ENCODE measurements at places on chromosomes 2 and 18.

GRCh38 chr2:85503168-85503850, 35.7 kb upstream of the MAT2A start:
- DNase-seq, result no peak

DNA sequence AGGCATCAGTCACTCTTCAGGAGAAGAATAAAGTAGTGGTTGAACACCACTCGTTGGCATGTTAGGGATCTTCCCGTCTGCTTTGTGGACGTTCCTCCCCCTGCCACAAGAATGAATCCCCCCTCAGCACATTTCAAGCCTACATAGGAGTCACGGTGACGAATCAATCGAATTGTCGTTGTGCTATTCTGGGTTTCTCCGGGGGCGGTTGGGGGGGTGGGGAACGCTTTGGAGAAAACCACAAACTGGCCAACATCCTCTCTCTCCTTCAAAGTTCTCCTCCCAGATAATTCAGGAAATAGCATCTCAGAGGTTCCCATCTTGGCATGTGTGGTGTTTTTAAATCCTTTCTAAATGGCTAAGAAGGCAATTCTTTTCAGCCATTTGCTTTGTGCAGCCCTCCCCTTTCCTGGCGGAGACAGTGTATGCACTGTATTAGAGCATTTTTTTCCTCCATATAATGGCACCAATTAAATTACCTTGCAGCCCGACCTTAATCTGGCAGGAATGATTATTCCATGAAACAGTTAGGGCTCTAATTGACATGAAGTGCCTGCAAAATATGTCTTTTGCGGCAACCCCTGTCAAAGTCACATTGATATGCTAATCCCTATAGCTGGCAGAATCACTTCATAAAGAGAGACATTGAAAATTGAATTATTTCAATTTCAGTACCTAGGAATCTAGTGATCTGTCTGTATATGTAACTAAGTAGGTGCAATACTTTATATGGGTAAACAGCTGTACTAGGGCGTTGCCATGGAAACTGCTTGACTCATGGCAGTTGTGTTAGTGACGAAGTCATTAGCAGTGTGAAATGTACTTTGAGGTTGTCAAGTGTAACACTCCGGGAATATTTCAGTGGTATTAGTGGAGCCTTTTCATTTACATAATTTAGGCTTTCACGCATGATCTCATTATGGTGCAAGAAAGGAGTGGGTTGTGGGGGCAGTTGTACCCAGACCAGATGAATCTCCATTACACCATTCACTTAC, 323.4 kb upstream of the SLC14A2 start:
- DNase-seq, result no peak

- no peak for DNase-seq
Measured at GRCh38 chr18:48039769-48040215, 109.3 kb upstream of the SMAD2 start.

GRCh38 chr2:3264010-3264744, 113.4 kb downstream of the EIPR1 start:
- DNase-seq, result no peak

GRCh38 chr18:27685807-27686412, 491.0 kb downstream of the CDH2 start:
- DNase-seq, result peak; percentile 40

DNA sequence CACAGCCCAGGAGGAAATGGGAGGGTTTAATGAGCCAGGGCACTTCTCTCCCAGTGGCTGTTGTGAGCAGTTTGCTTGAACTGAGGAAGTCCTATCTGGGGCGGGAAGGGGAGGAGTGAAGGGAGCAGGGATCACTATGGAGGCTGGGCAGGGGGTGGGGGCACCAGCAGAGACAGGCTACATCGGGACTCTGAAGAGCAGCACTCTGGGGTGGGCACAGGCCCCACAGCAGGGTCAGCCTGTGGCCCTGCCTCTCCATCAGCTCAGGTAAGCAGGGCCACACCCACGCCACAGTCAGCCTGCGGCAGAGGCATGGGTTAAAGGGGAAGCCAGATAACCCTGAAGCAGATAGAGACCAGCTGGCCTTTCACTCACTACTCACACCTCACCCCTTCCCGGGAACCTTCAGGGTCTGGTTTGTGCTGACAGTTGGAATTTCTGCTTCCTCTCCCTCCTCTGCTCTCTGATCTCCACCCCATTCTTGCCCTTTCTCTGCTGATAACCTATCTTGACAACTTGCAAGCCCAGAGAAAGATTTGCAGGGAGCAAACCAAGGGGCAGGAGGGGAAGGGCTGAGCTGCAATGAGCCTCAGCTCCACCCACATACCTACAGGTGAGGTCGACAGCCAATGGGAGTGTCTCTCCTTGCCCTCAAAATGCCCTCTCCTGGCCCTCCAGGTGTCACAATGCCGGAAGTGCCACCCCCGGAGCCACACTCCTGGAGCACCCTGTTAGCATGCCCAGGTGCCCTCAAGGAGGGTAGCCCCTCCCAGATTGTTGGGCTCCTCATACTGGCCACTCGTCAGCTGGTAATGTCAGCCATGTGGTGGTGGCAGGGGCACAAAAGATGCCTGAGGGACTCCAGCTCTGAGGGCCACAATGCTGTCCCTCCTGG, 3.7 kb downstream of the SIGLEC15 start:
- DNase-seq, result no peak

All from OCI-LY7 (cell line).